ENCODE measurements at places on chromosomes 12 and 14. TPM values are rescaled to one million over a fixed set of nuclear protein-coding genes. Genes with fewer than 3 reads are reported as not detected.

Gene CCDC196
- total RNA-seq: not detected

Gene MVK
- 9.1 TPM for total RNA-seq

DNA sequence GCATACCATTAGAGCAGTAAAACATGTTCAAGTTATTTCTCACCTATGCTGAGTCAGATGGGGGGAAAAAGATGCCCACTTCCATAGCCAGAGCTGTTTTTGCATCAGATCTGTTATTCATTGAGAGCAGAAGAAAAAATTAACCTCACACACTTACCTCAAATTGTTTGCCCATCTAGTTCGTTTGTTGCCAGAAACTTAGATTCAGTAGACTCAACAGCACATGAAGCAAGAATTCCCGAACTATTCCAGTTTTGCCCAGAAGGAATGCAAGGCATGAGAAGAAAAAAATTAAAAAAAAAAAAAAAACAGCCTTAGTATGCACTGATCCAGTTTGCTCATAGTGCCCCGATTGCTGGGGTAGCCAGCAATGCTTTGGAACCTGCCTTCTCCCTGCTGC, 12.4 kb upstream of the DPF3 start:
- DNase-seq: no peak

- no peak for DNase-seq
These were observed 99.7 kb downstream of the CMKLR1 start for GRCh38 chr12:108239378-108239777.

DNA sequence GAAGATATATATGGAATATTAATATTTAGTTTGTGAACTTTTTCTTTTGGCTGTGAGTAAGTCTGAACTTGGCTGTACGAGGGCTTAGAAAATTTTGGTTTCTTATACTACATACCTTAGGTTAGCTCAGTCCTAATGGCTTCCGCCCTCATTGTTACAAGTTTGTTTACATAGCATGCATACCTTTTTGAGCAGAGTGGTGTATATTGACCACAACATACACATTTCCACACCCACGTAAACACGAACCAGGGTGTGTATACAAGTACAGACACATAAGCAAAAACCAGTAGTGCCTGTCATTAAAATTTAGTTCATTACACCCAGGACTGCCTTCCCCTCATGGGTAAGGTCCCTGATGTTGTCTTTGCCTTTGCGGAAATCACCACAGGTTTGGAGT, 230.2 kb upstream of the RGS6 start:
- no peak for DNase-seq

- DNase-seq: peak; percentile 84
These were observed 1.9 kb downstream of the MLXIP start for GRCh38 chr12:122080149-122081082.

- no peak for DNase-seq
These were observed 214.7 kb upstream of the GARIN2 start for GRCh38 chr14:66974397-66975025.

DNA sequence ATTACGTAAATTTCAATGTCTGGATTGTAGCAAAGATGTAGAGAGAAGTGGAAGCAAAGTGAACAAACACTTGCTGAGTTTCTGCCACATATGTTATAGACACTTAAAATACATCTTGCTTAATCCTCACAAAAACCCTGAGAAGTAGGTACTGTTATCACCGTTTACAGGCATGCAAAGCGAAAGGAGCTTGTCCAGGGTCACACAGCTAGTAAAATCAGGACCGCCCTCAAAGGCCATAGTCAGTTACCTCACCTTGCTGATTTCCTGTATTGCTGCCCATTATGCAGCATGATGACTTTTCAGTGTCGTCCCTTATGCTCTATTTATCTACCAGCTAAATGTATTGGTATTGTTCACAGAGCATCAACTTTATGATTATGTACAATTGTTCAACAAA, 39.8 kb downstream of the TRHDE start:
- DNase-seq: no peak

DNA sequence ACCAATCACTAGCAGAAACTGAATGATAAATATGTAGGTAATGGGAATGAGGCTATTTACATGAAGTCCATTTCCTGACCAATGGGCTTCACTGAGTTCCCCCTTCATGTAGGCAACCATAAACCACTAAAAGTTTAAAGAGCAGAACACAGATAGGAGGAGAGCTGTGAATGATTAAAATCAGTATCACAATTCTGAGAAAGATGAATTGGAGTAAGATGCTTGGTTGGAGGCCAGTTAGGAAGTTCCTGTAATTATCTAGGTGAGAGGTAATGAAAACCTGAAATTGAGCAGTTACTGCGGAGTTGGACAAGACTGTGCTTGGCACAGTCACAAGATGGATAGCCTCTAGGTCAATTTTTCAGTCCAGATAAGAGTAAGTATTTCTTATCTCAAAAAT, 56.6 kb downstream of the GALNT4 start:
- no peak for DNase-seq
